ENCODE measurements at places on chromosomes 13 and 19. TPM values are rescaled to one million over a fixed set of nuclear protein-coding genes. Genes with fewer than 3 reads are reported as not detected.

Gene DPP9
- total RNA-seq = 24.5 TPM

Gene GFY
- not detected for total RNA-seq

Gene FXYD3
- not detected for total RNA-seq

Gene ZNF835
- 0.78 TPM for total RNA-seq

Gene NDUFB7
- 225 TPM for total RNA-seq

Gene ZNF625
- total RNA-seq = 12.9 TPM

Gene LILRA1
- not detected for total RNA-seq

Gene SHISA7
- total RNA-seq = not detected

Gene USHBP1
- total RNA-seq = 5.7 TPM

Gene KPNA3
- 51.5 TPM for total RNA-seq

Gene AP1M2
- total RNA-seq = not detected

Gene CEACAM3
- not detected for total RNA-seq

Gene ZNF20
- 2.7 TPM for total RNA-seq

Gene PRODH2
- not detected for total RNA-seq

Gene PGLYRP2
- total RNA-seq = 0.04 TPM

Gene ZNF154
- total RNA-seq = 6.0 TPM

Gene SNRPA
- 55.1 TPM for total RNA-seq

Gene BABAM1
- total RNA-seq = 150 TPM

Gene ADGRE3
- not detected for total RNA-seq

Gene RETN
- not detected for total RNA-seq
